ENCODE measurements at places on chromosomes 13 and 19.
A peak's percentile ranks its signal among the peaks of the same experiment; 100 is the strongest.

DNA sequence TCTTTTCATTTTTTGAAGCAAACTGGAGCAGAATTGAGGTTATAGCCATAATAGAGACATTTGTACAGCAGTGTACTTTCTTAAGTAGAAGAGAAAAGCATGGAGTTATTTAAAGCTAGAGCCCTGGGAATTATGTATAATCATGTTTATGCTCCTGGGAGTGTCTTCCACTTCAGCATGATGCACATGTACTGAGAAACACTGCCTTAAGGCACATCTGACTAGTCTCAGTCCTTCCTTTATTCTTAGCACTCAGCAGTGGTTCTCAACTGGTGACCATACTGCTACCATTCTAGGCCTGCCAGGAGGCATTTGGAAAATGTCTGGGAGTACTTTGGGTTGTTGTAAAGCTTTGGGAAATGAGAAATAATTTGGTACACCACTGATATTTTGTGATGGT is 45.8 kb downstream of the VWA8 start:
- DNase-seq: no peak

- DNase-seq: peak; percentile 55
These were observed 1.1 kb upstream of the ATP11A start for GRCh38 chr13:112688560-112689302.

DNA sequence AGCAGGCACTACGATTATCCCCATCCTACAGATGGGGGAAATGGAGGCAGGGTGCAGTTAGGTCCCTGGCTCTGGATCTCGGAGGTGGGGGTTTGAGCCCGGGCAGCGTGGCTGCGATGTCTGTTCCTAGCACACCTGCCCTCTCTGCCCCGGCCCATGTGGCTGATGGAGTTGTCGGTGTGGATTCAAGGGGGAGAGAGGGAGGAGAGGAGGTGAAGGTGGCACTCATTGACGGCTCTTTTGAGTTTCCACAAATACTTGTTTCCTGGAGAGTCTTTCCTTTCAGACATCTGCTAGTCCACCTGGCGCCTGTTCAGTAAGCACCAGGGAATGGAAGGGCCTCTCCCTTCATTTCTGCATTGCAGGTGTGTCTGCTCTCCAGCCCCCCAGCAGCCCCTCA is 69.9 kb downstream of the ARHGEF18 start:
- no peak for DNase-seq

DNA sequence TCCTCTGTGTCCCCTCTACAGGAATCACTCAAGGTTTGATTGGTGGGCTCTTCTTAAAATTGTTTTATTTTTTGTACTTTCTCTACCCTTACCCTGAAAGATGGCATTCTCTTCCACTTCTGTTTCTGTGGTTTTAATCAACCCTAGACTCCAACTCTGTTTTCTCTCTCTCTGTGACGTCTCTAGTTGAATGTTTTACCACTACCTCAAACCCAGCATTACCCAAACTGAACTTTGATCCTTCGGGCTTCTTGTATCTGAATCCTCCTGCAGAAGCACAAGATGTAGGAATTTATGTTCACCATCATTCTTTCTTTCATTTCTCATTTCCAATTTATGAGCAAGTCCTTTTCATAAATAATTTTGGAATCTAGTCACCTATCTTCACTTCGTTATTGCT is 39.9 kb downstream of the PCCA start:
- no peak for DNase-seq

- DNase-seq: no peak
These were observed 218.0 kb upstream of the SERP2 start for GRCh38 chr13:44155422-44156293.

GRCh38 chr19:10773969-10774368 is 56.1 kb downstream of the DNM2 start:
- no peak for DNase-seq

DNA sequence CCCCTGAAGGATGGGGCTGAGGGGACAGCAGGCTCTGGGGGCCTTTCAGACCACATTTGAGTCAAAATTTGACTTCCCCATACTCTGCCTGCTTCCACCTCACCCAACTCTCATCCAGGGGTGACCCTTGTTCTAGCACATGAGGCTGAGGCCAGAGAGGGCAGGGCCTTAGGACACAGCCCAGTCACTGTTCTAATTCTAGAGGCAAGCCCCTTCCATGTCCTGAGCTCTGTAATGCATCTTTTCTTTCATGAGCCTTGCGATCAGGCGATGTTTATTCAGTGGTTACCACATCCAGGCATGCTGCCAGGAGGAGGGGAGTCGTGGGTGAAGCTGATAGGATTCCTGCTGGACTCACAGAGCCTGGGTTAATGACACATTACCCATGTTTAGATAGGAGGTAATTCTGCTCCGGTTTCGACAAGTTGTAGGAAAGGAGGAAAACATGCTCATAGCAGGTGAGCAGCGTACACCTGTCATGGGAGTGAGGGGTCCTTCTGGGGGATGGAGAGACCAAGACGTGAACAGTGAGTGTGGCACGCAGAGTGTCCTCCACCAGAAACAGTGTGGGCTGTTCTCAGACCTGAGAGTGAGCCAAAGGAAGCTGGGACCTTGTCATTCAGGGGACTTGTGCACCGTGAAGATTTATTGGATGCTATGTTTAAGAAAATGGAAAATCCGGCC is 9.3 kb downstream of the RPS9 start:
- DNase-seq: no peak

DNA sequence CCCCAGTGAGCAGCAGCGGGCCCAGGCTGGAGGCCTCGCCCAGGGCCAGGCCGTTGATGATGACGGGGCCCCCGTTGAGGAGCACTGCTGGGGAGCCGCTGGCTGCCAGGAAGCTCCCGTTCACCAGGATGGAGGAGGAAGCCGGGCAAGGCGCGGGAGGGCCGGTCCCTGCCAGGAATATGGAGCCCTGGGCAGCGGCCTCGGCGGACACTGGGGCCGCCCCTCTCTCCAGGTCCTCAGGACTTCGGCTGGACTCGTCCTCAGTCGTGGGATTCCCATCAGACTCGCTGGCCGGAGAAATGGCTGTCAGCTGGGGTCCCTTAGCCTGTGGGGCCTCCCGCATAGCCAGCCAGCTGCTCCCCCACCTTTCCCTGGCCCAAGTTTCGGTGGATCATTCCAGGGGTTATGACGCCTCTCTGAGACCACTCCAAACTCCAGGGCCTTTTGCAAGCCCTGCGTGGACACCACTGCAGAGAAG is 2.1 kb downstream of the SIX5 start:
- DNase-seq: no peak

DNA sequence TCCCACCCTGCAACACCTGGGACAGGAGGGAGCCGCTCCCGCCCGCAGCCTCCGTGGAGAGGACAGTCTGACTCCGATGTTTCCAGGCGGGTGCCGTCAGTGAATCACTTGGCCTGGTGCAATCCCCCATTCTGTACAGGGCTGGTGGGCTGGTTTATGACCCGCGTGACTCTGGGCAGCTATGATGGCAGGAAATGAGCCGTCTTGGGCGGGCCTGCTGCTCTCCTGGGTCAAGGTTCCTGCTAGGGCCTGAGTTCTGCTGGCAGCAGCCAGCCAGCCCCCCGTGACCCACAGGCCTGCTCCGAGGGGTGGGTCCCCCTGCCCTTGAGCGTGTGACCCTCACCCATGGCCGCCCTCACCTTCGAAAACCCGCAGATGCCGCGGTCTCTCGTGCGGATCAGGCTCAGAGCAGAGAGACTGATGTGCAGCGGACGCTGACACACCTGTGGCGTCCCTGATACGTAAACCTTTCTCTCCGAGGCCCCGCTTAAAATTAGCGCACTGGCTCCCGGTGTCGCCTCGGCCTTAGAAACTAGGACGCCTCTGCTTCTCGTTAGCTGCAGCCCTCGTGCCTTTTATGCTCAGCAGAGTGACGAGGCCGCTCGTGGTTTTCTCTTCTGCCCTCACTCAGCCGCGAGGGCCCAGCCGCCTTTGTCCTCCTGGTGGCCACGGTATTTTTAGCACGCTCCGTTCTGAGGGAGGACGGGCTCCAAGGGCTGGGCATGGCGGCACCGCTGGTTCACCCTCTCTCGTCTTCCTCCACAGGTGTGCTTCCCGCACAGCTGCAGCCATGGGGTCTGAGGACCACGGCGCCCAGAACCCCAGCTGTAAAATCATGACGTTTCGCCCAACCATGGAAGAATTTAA is 63.4 kb downstream of the KDM4B start:
- DNase-seq: no peak

GRCh38 chr19:11534948-11535347 is 3.7 kb upstream of the CNN1 start:
- no peak for DNase-seq

DNA sequence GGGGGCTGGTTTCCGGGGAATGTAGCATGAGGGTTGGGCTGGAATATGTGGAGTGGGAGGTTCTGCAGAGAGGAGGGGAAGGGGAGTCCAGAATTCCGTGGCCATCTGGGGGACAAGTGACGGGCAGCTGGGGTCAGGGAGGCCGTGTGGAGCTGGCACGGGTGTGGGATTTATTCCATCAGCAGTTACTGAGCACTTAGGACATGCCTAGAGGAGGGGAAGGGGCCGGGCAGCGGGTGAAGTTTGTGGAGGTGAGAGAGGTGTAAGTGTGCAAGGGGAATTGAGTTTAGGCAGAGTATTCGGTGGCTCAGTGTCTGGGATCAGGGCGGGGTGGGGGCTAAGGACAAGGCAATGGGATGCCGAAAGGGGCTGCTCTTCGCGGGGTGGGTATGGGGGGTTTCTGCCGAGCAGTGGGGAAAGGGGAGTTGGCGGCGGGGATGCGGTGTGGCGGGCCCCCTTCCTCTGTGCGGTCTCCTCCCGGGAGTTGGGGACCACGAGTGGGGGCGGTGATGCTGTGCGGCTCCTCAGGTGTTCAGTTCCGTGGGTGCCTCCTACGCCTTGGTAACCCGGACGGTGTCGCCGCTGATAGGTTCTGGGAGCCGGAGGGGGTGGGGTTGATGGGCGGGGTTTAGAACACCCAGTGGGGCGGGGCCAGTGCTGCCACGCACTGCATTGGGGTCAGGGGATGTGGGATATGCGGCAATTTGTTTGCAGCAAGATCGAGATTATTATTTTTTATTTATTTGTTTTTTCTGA is 5.4 kb downstream of the CCDC61 start:
- DNase-seq: peak; percentile 52

GRCh38 chr19:42089191-42089750 is 13.3 kb downstream of the ZNF574 start:
- DNase-seq: no peak

GRCh38 chr19:34273121-34273520 is 18.8 kb downstream of the GARRE1 start:
- DNase-seq: no peak

- DNase-seq: no peak
These were observed 552 bp upstream of the ZNF816 start for GRCh38 chr19:52963247-52963618.

DNA sequence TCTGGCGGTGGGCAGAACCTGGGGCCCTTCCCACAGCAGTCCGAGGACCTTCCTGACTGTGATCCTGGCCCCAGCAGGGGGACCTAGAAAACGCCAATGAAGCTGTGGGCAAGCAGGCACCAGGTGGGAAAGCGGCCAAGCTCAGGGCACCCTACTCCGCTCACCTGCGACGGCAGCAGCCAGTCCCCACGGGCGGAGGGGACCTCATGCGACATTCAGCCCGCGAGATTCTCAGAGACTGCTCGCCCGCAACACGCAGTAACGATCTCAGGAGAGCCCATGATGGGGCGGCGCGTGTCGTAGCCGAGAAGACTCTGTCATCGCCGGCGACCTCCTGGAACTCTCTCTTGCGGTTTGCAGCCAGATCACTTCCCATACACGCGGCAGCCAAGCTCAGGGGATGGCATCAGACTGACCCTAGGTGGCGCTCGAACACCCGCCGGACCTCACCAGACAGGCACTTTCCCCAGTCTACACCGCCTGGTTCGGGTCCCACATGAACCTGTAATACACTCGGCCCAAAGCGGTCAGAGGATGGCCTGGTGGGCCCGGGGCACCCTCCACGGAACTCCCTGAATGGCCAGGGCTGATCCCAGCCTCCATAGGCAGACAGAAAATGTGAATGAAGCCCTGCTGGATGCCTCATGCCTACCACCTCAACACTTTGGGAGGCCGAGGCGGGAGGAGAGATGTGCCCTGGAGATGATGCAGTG is 26.5 kb downstream of the MAN2B1 start:
- DNase-seq: peak; percentile 86

DNA sequence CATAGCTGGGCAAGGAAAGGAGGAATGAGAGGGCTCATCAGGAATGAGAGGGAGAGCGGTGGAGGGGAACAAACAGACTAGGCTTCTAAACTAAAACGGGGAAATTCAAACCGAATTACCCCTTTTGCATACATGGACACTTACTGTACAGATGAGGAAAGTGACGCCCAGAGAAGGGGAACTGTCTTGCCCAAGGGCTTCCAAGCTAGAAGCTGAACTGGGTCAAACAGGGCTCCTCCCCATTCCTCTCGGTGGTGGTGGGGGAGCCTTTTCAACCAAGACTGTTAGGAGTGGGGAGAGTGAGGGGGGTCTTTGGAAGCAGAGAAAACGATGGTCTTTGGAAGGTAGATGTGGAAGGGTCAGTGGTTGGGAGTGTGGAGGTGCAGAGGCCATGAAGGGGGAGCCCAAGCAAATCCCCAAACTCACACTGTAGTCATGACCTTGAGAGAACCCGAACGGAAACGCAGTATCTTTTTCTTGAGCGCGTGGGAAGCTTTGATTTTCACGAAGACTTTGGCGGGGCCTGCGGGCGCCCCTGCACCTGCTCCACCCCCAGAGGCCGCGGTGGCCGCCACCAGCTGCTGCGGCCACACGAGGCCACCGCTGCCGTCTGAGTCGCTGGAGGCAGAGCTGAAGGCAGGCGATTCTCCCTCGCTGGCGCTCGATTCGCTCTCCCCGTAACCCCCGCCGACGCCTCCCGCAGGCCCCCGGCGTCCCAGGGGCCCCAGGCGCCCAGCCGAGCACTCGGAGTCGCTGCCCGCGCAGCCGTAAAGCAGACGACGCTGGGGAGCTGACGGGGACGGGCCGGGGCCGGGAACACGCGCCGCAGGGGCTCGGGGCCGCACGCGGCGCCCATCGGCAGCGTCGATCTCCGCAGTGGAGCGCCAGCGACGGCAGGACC is 12.3 kb upstream of the GNG8 start:
- DNase-seq: no peak

DNA sequence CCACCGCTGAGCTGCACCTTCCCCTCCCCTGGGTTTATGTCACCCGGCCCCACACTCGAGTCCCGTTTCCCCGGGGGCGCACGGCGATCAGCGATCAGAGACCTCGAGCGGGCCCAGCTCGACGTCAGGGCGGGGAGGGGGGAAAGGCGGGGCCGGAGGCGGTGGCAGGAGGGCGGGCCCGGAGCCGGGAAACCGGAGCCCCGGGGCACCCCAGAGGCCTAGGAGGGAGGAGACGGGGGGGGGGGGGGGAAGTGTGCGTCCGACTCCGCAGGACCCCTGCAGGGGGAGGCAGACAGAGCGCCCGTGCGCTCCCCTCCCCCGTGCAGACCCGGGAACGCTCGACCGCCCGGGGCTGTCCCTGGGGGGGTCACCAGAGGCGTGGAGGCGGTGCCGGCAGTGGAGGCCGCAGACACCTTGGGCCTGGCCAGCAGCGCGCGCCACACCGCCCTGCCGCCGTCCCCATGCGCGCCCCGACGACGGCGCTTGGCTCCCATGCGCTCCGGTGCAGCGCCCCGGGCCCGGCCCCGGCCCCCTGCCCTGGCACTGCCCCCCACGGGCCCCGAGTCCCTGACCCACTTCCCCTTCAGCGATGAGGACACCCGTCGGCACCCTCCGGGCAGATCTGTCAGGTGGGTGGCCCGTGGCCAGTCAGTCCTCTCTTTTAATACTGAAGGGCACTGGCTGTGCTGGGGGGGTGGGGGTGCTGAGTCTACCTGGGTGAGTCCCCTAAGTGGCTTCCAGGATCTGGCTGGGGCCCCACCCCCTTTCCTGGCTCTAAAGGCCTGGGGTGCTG is 11.8 kb downstream of the PDE4A start:
- peak; percentile 52 for DNase-seq

- no peak for DNase-seq
These were observed 1090.0 kb downstream of the SLITRK5 start for GRCh38 chr13:88761145-88761544.

GRCh38 chr13:99265821-99266426 is 7.7 kb upstream of the GPR18 start:
- DNase-seq: no peak
